ENCODE measurements at places on chromosomes 7 and 10.

- DNase-seq = no peak
These were observed 34.2 kb downstream of the MTURN start for GRCh38 chr7:30168835-30169573.

- DNase-seq = peak; percentile 35
These were observed 153.3 kb downstream of the STK31 start for GRCh38 chr7:23863209-23863787.

DNA sequence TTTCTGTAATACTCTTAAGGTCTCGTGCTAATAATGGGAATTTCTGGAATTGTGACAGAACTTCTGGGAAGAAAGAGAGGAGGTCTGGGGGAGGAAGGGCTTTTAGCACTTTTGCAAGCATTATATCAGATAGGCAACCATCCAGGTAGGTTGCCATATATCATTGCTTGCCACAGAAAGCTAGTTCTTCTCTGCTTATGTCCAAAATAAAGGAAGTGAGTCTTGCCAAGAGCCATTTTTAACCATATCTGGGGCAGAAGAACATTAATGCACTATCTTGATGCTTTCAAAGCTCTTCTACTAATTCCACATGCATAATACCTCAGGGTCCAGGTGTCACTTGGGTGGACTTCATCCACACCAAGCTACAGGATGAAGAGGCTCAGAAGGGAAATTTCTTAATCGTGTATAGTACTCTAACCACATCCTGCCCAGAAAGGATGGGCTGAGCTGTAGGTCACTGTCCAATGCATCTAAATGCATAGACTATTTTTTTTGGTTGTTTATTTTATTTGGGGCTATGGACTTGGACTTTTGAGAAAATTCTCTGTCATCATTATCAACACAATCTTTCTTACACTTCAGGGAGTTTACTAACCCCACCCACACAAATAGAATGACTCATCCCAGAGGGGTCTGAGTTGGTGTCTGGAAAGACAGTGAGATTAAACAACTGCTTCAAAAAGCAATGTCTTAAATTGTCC lies 68.9 kb upstream of the ADO start:
- no peak for DNase-seq

DNA sequence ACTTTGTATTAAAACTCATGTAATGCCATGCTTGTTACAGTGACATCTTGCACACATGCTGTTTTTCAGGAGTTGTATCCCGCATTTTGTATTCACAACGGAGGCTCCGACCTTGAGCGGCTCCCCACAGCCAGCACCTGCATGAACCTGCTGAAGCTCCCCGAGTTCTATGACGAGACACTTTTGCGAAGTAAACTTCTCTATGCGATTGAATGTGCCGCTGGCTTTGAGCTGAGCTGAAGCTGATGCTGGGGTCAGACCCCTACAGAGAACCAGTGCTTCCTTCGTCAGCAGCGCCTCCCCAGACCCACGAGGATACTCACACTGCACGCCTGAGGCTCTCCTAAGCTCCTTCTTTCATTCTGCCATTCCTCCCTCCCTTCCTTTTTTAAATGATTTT lies 69.3 kb upstream of the DNAJB6 start:
- DNase-seq = no peak

GRCh38 chr10:397321-398068 lies 262.2 kb downstream of the ZMYND11 start:
- DNase-seq = no peak

- peak; percentile 71 for DNase-seq
These were observed 214.8 kb downstream of the MGMT start for GRCh38 chr10:129681856-129682255.
